ENCODE measurements at places on chromosomes 11 and 22.

- DNase-seq, result peak; percentile 39
Measured at GRCh38 chr11:6298605-6299004, 21.7 kb downstream of the CAVIN3 start.

- no peak for DNase-seq
Measured at GRCh38 chr22:38578505-38578904, 8.5 kb upstream of the DMC1 start.

DNA sequence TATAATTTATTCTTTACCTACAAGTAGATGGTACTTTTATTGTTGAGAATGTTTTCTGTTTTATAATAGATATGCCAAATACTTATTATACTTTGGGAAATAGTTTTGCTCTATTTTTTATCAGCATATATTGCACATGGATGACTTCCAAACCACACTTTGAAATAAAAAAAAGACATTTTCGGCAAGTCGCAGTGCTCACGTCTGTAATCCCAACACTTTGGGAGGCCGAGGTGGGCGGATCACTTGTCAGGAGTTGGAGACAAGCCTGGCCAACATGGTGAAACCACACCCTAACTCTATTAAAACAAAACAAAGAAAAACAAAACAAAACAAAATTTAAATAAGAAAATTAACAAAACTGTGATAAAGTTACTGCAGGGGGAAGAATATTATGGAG is 983.9 kb upstream of the CNTN5 start:
- DNase-seq, result no peak

- no peak for DNase-seq
Measured at GRCh38 chr22:17797721-17798559, 23.7 kb upstream of the BID start.

- DNase-seq, result no peak
Measured at GRCh38 chr11:123543797-123544196, 110.6 kb downstream of the SCN3B start.

- DNase-seq, result no peak
Measured at GRCh38 chr11:117979481-117980211, 6.5 kb upstream of the IL10RA start.
